ENCODE measurements at places on chromosomes 6 and 20.

DNA sequence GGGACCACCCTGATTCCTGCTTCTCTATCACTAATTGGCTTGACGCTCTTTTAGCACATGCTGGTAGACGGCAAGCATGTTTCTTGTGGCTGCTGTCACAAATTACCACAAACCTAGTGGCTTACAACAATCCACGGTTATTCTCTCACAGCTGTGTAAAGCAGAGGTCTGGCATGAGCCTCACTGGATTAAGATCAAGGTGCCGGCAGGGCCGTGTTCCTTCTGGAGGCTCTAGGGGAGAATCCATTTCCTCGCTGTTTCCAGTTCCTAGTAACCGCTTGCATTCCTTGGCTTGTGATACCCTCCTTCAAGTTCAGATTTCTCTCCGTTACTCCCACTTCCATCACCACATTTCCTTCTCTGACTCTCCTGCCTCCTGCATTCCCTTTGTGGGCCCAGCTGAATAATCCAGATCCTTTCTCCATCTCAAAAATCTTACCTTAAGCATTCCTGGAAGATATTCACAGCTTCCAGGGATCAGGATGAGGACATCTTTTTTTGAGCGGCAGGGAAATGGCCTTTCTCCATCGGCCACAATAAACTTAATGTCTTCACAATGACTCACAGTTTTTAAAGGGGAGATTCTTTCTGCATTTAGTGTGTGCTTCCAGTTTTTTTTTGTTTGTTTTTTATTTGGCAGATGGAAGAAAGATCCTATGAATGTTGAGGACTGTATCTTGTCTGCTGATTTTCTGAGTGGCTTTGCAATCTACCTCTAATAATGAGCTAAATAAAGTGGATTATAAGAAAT, 39.9 kb downstream of the BMP6 start:
- DNase-seq = no peak

DNA sequence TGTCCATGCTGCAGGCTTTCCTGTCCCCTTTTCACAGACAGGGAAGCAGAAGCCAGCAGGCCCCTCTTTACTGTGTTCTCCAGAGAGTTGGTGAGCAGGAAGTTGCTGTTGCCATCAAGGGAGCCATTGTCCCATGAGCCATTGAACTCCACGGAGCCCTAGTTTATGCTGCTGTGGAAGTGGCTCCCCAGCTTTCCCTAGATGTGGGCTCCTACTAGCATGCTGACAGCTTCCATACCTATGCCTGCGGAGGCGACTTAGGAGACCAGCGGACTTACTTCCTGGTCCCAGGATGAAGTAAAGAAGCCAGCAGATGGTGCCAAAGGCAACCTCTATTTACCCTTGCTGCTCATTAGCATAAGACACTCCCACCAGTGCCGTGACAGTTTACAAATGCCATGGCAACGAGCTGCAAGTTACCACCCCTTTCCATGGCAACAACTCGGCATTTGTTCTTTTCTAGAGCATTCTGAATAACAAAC, 30.8 kb upstream of the FKBP1A start:
- peak; percentile 17 for DNase-seq

DNA sequence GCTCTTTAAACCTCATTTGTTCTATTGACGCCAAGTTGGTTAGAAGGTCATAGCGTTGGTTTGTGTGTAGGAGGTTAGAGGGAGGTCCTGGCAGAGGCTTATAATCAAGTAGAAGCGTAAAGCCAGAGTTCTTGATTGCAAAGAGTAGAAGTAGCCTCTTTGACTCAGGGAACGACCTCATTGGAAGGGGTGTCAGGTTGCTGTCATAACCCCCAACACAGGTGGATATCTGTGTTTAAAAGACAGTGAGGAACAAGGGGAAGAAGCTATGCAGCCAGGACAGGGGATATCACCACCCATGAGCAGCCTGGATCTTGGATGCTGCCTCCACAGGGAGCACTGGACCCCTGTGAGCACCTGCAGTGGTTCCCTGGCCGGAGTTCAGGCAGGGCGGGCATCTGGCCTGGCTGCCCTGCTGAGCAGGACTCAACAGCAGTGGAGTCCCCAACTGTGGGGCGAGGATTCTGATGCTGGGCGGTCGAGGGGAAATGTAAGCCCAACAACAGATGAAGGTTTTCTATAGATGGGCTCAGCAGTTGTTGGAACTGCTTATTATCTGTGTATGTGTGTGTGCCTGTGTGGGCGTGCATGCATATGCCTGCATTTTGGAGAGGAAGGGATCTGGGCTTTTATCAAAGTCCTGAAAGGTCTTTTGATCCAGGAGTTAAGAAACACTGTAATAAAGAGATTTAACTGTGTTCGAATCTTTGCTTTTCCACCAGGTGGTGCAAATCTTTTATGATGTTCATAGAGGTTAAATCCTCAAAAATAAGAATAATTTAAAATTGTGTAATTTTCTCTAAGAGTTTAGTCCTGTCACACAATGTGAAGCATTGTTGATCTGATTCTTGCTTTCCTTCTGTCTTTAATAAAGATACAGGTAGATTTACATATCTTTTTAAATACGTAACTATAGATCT, 27.7 kb downstream of the HIVEP1 start:
- no peak for DNase-seq

- DNase-seq = no peak
Measured at GRCh38 chr20:46073443-46073842, 16.3 kb downstream of the NCOA5 start.

- DNase-seq = peak; percentile 69
Measured at GRCh38 chr20:5001174-5002076, at the start of gene SLC23A2. Gene SLC23A2 (minus strand): TSS chr20:5001510. CDS start chr20:4932562, 68,948 bp downstream.

- DNase-seq = no peak
Measured at GRCh38 chr20:51600950-51601349, 58.4 kb upstream of the NFATC2 start.

DNA sequence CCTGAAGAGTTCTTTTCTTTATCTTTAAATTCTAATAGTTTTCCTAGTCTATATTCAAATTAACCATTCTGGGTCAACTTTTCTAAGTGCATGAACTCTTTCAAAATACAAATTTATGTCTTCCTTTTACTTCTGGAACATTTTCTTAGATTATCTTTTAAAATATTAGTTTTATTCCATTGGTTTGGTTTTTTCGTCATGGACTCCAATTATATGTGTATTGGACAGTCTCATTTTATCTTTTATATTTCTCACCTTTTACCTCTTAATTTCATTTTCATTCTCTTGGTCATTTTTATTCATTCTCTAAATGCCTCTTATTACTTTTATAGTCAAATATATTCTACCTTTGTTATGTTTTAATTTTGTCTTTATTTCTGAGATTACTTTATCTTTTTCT, 356.7 kb upstream of the MMS22L start:
- DNase-seq = no peak

GRCh38 chr20:25525867-25526266, 59.5 kb downstream of the NINL start:
- no peak for DNase-seq

DNA sequence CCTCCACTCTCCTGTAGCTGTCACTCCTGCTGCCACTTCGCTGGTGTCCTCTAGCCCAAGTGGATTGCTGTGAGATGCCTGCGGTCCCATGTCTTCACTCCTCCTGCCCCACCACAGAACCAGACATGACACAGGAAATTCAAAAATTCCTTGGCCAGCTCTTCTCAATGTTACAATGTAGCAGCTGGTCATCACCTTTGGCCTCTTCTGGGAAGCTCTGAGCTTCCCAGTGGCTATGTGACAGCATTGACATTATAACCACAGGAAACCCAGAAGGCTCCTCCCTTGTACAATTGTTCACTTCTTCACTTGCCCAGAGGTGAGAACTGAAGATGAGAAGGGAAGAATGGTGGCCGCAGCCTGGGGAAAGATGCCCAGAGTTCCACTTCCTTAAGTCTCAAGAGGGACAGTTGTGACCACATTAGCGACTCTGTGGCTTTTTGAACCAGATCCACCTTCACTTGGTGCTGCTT, 76.1 kb upstream of the NAA20 start:
- DNase-seq = no peak

- no peak for DNase-seq
Measured at GRCh38 chr6:43897571-43898302, 127.7 kb downstream of the VEGFA start.

DNA sequence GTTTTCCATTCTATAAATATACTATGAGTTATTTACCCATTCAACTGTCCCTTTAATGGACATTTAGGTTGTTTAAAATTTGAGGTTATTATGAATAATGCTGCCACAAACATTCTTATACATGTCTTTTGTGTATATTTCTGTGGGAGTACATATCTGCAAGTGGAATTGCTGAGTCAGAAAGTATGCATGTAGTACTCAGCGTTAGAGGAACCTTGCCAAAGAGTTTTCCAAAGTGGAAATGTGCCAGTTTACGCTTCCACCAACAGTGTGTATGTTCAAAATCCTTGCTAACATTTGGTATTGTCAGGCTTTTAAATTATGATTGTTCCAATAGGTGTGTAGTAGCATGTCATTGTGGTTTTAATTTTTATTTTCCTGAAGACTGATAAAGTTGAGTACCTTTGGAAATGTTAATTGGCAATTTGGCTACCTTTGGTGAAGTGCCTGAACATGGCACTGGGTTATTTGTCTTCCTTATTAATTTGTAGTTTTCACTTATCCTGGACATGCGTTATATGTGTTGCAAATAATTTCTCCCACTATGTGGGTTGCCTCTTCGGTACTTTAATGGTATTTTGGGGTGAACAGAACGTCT, 341.2 kb downstream of the CD83 start:
- no peak for DNase-seq

DNA sequence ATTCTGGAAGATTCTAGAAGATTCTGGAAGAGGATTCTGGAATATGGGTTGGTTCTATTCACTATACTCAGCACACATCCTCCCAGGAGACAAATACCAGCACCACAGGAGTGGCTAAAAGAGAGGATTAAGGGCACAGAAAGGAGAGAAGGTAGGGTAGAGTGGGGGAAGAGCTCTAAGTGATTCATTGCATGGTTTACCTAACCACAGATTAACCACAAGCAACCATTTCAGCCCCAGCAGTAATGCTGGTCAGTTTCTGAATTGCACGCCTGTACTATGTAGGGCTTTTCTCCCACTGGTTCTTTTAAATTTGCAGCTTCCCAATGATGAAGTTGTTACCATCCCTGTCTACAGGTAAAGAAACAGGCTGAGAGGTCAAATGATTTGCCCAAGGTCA, 192.7 kb upstream of the PMEPA1 start:
- DNase-seq = no peak

DNA sequence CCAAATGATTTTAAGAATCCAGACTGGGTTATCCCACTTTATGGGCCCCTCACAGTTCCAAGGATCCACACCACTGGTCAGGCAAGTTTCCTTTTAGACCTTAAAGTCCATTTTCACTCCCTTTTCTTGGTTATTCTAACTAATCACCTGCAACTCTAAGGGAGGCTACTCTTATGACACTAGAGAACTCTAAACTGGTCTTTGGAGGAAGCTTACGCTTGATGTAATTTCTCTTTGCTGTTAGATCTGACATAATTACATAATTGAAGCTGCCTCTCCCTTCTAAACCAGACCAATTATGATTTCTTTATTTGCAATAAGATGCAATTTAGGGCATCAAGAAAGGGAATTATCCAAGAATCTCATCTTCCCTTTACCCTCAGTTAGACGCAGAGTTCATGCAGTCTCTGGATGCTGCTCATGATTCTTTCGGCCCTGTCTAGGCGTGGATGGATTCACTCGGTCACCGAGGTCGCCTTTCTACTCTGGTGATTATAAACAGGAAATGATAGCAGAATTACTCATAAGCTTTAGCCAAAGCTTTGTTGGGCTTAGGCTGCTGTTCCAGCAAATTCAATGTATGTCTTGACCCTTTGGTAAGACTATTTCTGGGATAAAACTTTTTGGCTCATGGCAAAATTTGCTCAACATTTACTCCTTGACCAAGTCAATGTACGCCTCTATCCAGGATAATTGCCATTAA, 166.4 kb upstream of the PRND start:
- DNase-seq = no peak

DNA sequence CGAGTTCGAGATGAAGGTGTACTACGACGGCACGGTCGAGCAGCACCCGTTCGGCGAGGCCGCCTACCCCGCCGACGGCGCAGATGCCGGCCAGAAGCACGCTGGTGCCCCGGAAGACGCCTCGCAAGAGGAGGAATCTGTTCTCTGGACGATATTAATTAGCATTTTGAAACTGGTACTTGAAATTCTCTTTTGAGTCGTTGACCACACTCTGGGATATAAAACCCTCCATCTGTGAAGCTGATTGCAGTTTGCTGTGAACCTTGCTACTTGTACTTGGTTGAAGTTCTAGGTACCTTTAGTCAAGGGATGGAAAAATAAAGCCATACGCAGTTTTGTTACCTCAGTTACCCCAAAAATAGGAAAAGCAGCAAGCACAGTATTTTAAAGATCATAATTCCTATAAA, 917 bp downstream of the C6orf120 start:
- DNase-seq = no peak

- no peak for DNase-seq
Measured at GRCh38 chr6:170234419-170234818, 56.5 kb downstream of the DLL1 start.

- DNase-seq = no peak
Measured at GRCh38 chr6:169988769-169989550, 237.5 kb downstream of the ERMARD start.

GRCh38 chr6:138523347-138524210, 24.3 kb upstream of the NHSL1 start:
- DNase-seq = no peak

DNA sequence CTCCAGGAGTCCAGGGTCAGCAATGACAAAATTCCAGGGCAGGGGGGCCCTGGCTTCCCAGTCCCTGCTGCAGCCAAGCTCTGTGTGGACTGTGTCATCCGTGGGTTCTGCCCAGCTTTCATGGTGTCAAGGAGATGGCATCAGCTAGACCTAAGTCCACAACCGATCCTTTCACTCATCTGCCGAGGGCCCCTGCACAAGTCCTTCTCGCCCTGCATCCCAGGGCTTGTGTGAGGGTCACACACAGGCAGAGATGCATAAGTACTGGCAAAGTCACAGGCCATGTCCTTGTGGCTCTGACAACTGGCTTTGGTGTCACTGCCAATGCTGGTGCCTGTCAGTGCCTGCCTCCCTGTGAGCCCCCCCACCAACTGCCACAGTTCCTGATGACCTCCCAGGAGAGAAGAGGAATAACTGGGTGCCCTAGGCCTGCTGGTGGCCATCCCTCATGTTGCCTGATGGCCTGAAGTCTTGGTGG, 181.4 kb upstream of the CST7 start:
- DNase-seq = no peak

GRCh38 chr20:36924167-36925045, 27.1 kb downstream of the SAMHD1 start:
- no peak for DNase-seq

- DNase-seq = no peak
Measured at GRCh38 chr6:4598384-4598995, 177.7 kb upstream of the CDYL start.

Measured in activated T-cell treated with anti-CD3 and anti-CD28 coated beads, Interleukin-2, amount 50 U/mL, for 72 hours (primary cell).